ENCODE measurements at places on chromosomes 6 and 20. TPM values are rescaled to one million over a fixed set of nuclear protein-coding genes. Genes with fewer than 3 reads are reported as not detected.

DNA sequence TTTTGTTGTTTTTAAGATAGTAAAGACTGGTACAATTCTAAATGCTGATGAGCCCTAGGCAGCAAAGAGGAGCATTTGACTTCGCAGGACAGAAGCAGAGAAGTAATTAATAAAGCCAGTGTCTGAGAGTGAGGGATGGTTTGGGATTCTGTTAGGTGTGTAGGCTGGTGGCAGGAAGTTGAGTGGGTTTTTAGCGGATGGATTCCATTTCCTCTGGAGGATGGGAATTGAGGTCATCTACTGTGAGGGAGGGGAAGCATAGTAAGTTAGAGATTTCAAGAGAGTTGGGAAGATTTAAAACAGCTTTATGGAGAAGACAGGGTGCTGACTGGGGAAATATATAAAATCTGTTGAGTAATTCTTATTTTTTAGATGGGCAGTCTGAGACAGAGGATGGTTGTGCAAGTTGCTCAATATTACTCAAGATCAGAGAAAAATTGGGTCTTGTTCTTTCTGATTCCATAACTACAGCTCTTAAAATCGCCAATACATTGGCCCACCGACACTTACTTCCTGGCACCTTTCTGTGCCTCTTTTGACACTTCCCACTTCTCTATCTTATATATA lies 48.8 kb downstream of the PRL start:
- no peak for DNase-seq

DNA sequence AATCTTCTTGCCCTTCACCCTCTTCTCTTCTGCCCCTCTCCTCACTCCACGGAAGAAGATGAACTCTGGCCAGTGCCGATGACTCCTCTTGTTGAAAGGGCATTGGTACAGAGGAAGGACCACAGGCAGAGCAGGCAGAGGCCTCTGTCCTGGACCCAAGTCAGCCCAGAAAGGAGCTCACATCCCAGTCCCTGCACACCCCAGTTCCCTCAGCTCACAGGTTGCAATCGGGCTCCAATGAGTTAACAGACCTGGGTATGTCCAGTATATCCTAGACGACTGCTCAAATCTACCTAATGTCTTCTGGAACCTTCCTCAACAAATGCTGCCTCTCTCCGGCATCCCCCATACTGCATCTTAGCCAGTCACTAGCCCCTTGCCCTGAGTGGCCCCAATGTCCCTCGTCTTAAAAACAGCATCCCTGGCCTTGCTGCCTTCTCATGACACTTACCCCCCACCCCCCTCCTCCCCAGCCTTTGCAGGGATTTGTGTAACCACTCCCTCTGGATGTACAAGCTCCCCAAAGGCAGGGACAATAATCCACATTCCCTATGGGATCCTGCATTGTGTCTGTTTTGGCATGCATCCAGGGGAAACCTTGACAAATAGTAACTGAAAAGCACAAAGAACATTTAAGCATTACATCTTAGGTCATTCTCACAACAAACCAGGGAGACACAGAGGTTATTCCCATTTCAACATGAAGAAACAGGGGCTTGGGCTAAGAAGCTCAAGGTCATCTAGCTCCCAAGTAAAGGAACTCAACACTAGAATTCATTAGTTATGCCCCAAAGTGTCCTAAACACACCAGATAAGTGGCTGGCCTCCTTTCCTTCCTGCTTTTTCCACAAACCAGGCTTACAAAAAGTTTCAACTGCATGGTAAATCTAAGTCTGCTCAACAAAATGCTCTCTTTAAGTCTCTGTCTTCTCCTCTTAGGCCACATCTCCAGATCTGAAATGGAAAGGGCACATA lies 45.1 kb downstream of the TRERF1 start:
- no peak for DNase-seq

GRCh38 chr20:5509803-5510202 lies 193.0 kb upstream of the PROKR2 start:
- no peak for DNase-seq

DNA sequence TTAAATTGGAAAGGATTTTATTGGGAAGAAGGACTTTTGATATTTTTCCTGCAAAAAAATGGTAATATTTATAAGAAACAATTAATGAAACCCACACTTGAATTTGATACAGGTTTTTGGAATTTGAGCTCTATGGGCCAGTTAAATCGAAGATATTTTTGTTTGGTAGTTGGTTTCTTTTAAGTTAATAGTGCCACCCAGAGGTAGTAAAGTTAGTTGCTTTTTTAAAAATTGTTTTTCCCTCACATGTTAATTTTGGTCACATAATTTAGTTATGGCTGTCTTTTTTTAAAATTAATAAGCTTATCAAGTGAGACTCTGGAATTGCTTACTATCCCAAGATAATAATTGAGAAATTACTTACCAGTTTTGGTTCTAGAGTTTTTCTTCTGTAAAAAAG lies 7.1 kb downstream of the PRIM2 start:
- no peak for DNase-seq

DNA sequence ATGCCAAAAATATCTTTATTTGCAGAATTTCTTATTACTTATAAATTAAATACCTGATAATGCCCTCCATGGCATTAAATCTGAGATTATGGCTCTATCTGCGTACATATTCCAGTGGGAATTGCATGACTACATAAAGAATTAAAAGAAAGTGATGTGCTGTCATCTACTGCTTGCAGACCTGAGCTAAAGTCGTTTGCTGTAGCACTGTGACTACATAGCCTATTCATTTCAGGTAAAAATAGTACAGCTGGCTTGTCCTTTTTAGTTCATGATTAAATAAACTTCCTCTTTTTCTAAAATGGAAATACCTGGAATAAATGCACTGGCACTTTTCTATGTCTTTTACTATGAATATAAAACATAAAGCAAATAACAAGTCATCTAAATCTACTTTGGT lies 78.1 kb downstream of the CGA start:
- no peak for DNase-seq

DNA sequence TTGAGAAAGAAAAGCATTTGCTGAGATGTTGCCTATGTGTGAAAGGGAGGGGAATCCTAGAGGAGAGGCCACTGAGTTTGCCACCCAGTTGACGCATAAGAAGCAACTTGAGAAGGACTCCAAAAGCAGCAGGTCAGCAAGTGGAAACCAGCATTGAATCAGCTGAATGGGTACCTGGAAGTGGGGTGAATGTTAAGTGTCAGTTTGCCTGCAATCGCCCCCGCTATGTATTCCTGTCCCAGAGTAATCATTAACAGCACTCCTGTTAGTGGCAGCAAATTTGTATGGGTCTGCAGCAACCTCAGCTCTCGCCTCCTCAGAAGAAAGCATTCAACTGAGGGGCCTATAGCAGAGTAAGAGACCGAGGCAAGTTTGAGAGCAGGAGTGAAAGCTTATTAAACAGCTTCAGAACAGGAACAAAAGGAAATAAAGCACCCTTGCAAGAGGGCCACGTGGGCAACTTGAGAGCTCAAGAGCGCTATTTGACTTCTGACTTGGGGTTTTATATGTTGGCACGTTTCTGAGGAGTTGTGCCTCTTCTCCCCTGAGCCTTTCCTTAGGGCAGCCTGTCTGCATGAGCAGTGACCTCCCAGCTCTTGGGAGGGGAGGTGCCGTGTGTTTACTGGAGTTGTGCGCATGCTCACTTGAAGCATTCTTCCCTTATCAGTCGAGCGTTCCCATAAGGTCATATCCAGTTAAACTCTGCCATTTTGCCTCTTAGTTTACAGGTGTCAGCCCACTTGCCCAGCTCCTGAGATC lies 122.6 kb upstream of the PHACTR1 start:
- DNase-seq = no peak

GRCh38 chr20:35248641-35249475 lies 22.4 kb downstream of the MMP24 start:
- no peak for DNase-seq

TSBP1 gene
- not detected for total RNA-seq

PLN gene
- total RNA-seq = 239 TPM

ADGRF5 gene
- total RNA-seq = 18.7 TPM

SLC22A16 gene
- not detected for total RNA-seq

IRF4 gene
- total RNA-seq = 0.59 TPM

Measured in psoas muscle (tissue), 8 donors.